Upper lobe of left lung (tissue), 6 donors: ENCODE measurements at places on chromosomes 7 and 10.

DNA sequence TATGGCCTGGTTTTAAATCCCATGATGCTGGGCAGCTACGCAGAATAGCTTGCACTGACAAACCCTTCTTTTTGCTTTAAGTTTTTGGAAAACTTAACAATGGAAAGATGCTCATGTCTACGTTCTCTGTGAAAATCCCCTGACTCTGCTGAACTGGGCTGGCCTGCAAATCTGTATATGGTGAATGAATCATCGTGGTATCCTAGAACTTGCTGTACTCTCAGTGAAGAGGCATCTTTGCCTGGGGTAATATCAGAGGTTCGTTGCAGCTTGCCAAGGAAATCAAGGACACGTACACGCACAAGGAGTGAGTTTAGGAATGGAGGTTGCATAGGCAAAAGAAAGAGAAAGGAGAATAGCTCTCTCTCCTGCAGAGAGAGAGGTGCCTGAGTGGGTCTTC, 382.0 kb upstream of the ADARB2 start:
- H3K27ac ChIP-seq = no peak overlapping the region
- no peaks in the 10 kb centered on the region for H3K4me1 ChIP-seq
- no peaks in the 10 kb centered on the region for H3K27me3 ChIP-seq
- no peaks in the 10 kb centered on the region for H3K36me3 ChIP-seq
- H3K4me3 ChIP-seq = no peak overlapping the region
- DNase-seq = no peak

DNA sequence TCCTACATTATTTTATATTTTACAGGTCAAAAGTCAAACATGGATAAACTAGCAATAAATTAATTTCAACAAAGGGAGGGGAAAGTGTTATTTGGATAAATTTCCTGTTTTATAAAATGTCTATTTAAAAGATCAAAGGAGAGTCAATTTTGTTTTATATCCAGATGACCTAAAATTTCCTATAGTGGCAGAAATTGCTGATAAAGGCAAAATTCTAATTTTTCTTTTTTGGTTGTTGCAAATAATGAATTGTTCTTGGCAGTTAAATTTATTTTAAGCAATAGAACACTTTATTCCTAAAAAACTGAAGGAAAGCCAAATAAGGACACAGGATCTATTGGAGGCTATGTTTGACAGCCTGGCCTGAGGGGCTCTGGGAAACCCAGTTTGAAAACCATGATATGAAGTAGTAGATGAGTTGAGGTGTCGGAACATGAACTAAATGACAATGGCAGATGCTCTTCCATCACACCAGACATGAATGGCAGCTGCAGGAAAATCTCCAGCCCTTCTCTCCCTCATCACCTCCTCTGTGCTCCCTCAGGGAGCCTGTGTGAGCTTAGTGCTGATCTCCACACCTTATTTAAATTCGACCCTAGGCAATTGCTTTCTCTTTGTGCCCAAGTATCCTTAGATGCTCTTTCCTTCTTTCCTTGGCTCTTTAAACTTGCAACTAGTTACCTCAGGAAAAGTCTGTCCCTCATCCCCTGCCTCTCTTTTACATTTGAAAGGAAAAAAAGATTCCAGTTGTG, 395.0 kb downstream of the THSD7A start:
- no peak for DNase-seq
- no peak overlapping the region for H3K4me3 ChIP-seq
- no peaks in the 10 kb centered on the region for H3K36me3 ChIP-seq
- H3K27ac ChIP-seq = no peak overlapping the region
- H3K27me3 ChIP-seq = no peaks in the 10 kb centered on the region
- H3K4me1 ChIP-seq = no peaks in the 10 kb centered on the region

GRCh38 chr7:158546626-158547025, 41.0 kb downstream of the PTPRN2 start:
- H3K27ac ChIP-seq = no peak overlapping the region
- H3K36me3 ChIP-seq = no peaks in the 10 kb centered on the region
- no peak overlapping the region for H3K4me3 ChIP-seq
- peak; percentile 67 for DNase-seq
- peaks cover 5% of the 10 kb centered on the region for H3K4me1 ChIP-seq

GRCh38 chr7:90677486-90678404, 81.6 kb downstream of the CDK14 start:
- no peak overlapping the region for H3K4me3 ChIP-seq
- H3K4me1 ChIP-seq = peaks cover 11% of the 10 kb centered on the region
- no peaks in the 10 kb centered on the region for H3K27me3 ChIP-seq
- DNase-seq = no peak
- H3K36me3 ChIP-seq = no peaks in the 10 kb centered on the region

DNA sequence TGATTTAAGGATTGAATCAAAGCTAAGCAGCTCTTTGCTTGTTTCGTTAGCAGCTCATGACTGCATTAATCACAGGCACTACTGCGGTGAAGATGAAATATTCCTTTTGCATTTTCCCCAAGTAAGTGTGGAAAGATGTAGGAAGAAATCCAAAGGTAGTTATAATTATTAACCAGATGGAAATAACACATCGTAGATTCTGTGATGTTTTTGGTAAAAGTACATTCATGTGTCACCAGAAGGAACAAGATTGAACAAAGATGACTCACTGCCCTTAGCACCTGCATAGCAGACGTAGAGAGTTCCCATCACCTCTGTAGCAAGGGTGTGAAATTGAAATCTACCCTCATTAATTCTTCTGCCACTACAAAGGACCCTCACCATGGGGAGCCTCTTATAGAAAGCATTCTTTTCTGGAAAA, 37.1 kb downstream of the SMURF1 start:
- H3K27me3 ChIP-seq = no peaks in the 10 kb centered on the region
- H3K27ac ChIP-seq = peak overlapping the region; percentile 57
- no peak overlapping the region for H3K4me3 ChIP-seq

- H3K4me3 ChIP-seq = no peak overlapping the region
- no peaks in the 10 kb centered on the region for H3K27me3 ChIP-seq
- no peak overlapping the region for H3K27ac ChIP-seq
- no peak for DNase-seq
- H3K4me1 ChIP-seq = no peaks in the 10 kb centered on the region
- no peaks in the 10 kb centered on the region for H3K36me3 ChIP-seq
Measured at GRCh38 chr7:146201945-146202344, 85.3 kb downstream of the CNTNAP2 start.

DNA sequence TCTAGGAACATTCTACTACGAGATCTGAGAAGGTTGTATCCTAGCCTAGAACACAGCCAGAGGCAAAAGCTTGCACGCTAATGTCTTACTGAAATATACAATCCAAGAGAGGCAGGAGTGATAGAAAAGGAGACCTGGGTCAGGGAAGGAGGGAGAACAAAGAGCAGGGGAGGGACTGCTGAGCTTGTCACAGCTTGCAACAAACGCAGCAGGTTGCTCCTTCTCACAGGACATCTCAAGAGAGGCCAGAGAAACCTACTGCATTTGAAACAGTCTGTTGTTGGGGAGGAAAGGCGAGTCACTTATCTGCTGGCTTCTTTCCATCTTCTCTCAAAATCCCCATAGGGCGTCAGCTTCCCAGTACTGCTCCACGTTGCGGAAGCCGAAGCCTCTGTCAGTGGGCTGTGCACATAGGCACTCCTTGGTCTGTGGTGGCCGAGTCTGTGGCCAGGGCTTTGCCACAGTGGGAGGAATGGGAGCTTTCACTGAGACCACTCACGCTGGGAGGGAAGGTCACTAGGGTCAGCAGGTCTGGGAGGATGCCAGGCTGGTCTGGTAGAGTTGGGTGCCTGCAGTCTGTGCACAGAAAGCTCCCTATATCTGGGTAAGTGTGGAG, 25.8 kb upstream of the GPNMB start:
- DNase-seq = no peak
- no peak overlapping the region for H3K4me3 ChIP-seq
- H3K27me3 ChIP-seq = no peaks in the 10 kb centered on the region

GRCh38 chr7:124996778-124997177, 67.2 kb upstream of the POT1 start:
- no peaks in the 10 kb centered on the region for H3K27me3 ChIP-seq
- no peak overlapping the region for H3K27ac ChIP-seq
- H3K4me1 ChIP-seq = no peaks in the 10 kb centered on the region

DNA sequence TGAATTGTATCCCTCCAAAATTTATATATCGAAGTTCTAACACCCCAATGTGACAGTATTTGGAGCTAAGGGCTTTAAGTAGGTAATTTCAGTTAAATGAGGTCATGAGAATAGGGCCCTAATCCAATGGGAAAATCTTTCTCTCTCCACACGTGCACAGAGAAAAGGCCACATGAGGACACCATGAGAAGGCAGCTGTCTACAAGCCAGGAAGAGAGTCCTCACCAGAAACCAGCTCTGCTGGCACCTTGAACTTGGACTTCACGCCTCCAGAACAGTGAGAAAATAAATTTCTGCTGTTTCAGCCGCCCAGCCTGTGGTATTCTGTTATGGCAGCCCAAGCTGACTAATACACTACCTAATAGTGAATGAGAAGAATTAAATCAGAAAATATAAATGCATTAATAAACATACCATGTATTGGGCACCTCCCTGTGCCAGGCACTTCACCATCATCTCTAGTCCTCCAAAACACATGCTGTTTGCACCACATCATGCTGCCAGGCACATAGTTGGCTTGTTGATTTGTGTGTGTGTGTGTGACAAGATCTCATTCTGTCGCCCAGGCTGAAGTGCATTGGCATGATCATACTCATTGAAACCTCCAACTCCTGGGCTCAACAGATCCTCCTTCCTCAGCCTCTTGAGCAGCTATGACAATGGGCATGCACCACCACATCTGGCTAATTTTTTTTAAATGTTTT, 9.1 kb upstream of the TOMM7 start:
- no peaks in the 10 kb centered on the region for H3K4me1 ChIP-seq
- H3K27me3 ChIP-seq = no peaks in the 10 kb centered on the region
- H3K27ac ChIP-seq = no peak overlapping the region
- no peaks in the 10 kb centered on the region for H3K36me3 ChIP-seq

DNA sequence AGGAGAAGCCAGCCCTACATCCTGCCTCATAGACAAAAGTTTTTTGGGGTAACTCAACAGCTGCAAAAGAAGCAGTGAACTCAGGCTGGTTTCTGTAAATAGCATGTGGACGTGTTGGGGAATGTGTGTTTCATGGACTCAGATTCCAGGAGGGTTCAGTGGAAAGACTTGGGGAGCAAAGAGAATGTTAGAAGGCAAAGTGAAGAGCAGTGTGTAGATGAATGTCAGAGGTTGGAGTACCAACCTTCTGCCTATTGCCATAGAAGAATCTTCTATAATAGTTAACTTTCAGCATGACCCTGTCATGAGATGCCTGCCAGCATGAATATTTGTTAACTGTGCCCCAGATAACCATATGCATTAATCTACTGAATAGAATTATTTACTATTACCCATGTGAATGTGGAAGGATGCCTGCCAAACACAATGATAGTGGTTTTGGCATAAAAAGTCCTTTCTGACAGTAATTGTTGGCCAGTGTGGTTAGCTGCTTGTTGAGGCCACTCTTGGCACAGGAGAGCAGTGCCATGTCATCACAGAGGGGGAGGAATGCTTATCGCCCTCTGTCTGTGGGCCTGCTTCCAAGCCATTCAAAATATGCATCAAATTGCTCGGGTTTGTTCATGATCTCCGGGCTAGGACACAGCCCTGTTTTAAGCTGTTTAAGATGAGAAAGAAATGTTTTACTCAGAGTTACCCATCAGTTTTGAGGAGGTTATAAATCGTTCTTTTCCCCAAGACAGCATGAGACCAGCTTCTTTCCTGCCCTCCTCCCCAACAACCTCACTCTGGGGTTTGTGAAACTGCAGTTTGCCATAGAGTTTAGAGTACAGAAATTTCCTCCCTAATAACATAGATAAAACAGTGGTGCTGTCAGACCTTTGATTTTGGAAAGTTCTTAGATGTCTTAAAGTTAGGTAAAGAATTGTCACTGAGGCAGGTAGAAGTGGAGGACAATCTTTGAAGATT, 165.3 kb downstream of the WNT2 start:
- H3K4me3 ChIP-seq = no peak overlapping the region
- H3K4me1 ChIP-seq = peaks cover 12% of the 10 kb centered on the region
- H3K27ac ChIP-seq = no peak overlapping the region
- no peaks in the 10 kb centered on the region for H3K27me3 ChIP-seq

DNA sequence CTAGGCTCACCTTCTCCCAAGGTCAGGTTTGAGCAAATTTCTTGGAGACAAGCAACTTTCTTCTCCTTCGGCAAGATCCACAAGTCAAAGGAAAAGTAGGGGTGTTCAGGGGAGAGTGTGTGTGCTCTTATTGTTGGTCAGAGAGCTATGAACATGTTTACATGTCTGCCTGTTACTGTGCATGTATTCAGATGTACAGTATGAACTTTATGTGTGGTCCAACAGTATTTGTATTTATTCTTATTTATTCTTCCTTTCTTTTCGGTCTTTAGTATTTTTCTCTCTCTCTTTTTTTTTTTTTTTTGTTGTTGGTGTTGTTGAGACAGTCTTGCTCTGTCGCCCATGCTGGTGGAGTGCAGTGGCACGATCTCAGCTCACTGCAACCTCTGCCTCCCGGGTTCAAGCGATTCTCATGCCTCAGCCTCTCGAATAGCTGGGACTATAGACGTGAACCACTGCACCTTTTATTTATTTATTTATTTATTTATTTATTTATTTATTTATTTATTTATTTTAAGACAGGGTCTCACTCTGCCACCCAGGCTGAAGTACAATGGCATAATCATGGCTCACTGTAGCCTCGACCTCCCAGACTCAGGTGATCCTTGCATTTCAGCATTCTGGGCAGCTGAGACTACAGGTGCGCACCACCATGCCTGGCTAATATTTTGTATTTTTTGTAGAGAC, 38.2 kb downstream of the PLAU start:
- H3K4me3 ChIP-seq = no peak overlapping the region
- no peaks in the 10 kb centered on the region for H3K36me3 ChIP-seq
- H3K27me3 ChIP-seq = no peaks in the 10 kb centered on the region
- H3K27ac ChIP-seq = no peak overlapping the region
- H3K4me1 ChIP-seq = no peaks in the 10 kb centered on the region
- no peak for DNase-seq

- peak; percentile 80 for DNase-seq
- no peak overlapping the region for H3K27ac ChIP-seq
- no peaks in the 10 kb centered on the region for H3K27me3 ChIP-seq
- peaks cover 21% of the 10 kb centered on the region for H3K4me1 ChIP-seq
Measured at GRCh38 chr10:119669975-119670640, 18.9 kb downstream of the BAG3 start.

GRCh38 chr10:14879928-14880193, 1.2 kb downstream of the SUV39H2 start:
- no peaks in the 10 kb centered on the region for H3K27me3 ChIP-seq
- no peaks in the 10 kb centered on the region for H3K36me3 ChIP-seq
- no peak for DNase-seq
- peaks cover 17% of the 10 kb centered on the region for H3K4me1 ChIP-seq
- peak overlapping the region; percentile 98 for H3K4me3 ChIP-seq

GRCh38 chr7:148581624-148582023, 8.9 kb upstream of the C7orf33 start:
- DNase-seq = no peak
- no peaks in the 10 kb centered on the region for H3K27me3 ChIP-seq
- no peaks in the 10 kb centered on the region for H3K36me3 ChIP-seq
- no peak overlapping the region for H3K27ac ChIP-seq

GRCh38 chr10:67827811-67828210, 10.2 kb downstream of the DNAJC12 start:
- no peaks in the 10 kb centered on the region for H3K27me3 ChIP-seq
- no peaks in the 10 kb centered on the region for H3K36me3 ChIP-seq
- H3K4me3 ChIP-seq = no peak overlapping the region
- no peak for DNase-seq
- H3K27ac ChIP-seq = no peak overlapping the region
- H3K4me1 ChIP-seq = no peaks in the 10 kb centered on the region

GRCh38 chr7:91164506-91164905, 99.7 kb upstream of the FZD1 start:
- no peaks in the 10 kb centered on the region for H3K36me3 ChIP-seq
- no peak for DNase-seq
- no peak overlapping the region for H3K27ac ChIP-seq

GRCh38 chr7:151400626-151401315, 9.1 kb downstream of the WDR86 start:
- peaks cover 4% of the 10 kb centered on the region for H3K4me1 ChIP-seq
- H3K27me3 ChIP-seq = no peaks in the 10 kb centered on the region
- no peak overlapping the region for H3K4me3 ChIP-seq
- no peak for DNase-seq
- no peak overlapping the region for H3K27ac ChIP-seq
- H3K36me3 ChIP-seq = no peaks in the 10 kb centered on the region
